T-helper 9 cell (primary cell): ENCODE measurements at places on chromosomes 16 and 17.

DNA sequence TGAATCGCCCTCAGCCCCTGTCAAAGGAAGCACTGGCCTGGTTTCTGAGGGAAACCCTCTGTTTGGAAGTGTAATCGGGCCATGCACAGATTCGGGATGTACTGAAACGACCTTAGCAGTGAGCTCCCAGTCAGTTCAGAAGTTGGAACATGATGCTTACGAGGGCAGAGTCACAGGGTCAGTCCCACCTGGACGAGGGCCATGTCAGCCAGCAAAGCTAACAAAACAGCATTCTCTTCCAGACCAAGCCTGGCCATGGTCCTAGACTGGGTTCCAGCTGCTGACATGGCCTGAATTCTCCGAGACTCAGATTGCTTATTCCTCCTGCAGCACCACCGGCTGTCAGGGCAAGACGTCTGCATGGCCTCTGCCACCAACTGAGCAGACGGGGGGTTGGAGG lies 192.2 kb upstream of the WSCD1 start:
- DNase-seq, result no peak

DNA sequence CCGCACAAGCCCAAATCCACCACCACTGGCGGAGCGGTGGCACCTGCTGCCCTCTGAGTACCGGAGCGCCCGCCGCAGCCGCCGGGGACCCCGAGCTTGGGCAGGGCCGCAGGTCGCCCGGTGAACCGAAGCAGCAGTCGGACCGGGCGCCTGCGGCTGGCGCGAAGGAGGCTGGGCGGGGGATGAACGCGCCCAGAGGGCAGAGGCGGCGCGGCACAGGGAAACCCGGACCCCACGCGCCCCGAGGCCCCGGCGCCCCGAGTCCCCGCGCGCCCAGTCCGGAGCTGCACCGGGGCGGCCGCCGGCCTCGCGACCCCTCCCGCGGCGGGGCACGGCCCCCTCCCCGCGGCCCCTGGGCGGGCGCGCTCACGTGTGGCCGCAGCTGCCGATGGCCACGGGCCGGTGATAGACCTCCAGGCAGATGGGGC lies 393 bp downstream of the RNF166 start:
- no peak for DNase-seq

GRCh38 chr17:75724016-75725003 lies 3.1 kb downstream of the ITGB4 start:
- DNase-seq, result no peak

DNA sequence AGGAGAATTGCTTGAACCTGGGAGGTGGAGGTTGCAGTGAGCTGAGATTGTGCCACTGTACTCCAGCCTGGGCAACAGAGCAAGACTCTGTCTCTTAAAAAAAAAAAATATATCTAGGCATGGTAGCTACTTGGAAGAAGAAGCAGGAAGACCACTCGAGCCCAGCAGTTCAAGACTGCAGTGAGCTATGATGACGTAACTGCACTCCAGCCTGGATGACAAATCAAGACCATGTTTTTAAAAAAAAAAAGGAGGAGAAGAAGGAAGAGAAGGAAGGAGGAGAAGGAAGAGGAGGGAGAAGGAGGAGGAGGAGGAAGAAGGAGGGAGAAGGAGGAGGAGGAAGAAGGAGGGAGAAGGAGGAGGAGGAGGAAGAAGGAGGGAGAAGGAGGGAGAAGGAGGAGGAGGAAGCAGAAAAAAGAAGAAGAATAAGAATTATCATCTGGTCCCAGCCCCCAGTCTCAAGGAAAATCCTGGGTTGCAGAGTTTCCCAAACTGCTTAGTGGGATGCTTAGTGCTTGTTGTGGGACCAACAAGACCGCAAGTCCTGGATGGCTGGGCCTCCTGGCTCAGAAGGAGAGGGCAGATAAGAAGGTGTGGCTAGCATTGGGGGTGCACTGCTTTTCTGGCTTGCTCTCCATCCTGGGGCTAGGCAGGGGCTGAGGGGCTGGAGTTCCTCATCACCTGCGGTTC lies 3.7 kb upstream of the DRC7 start:
- DNase-seq, result no peak

GRCh38 chr17:8289103-8289397 lies 580 bp downstream of the RANGRF start:
- DNase-seq, result peak; percentile 50

- no peak for DNase-seq
These were observed 85.6 kb downstream of the SOX9 start for GRCh38 chr17:72206376-72206775.

- no peak for DNase-seq
These were observed 408.7 kb upstream of the TNRC6C start for GRCh38 chr17:77549726-77550366.

DNA sequence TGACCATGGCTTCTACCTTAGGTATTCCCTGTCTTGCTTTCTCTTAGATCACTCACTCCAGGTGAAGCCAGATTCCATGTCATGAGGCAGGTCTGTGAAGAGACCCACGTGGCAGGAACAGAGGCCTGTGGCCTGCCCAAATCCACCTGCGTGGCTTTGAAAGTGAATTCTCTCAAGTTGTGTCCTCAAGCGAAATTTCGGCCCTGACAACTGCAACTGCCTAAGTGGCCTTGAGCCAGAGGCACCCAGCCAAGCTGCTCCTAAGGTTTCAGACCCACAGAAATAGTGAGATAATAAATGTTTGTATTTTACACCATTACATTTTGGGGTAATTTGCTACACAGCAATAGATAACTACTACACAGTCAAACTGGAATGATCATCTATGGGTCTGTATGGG lies 497.9 kb downstream of the XYLT1 start:
- DNase-seq, result no peak

- no peak for DNase-seq
These were observed 412.3 kb downstream of the XYLT1 start for GRCh38 chr16:17058471-17058870.

- DNase-seq, result no peak
These were observed 35.8 kb upstream of the PITPNM3 start for GRCh38 chr17:6592173-6592572.

- DNase-seq, result no peak
These were observed 9.4 kb downstream of the C17orf100 start for GRCh38 chr17:6660805-6661463.

DNA sequence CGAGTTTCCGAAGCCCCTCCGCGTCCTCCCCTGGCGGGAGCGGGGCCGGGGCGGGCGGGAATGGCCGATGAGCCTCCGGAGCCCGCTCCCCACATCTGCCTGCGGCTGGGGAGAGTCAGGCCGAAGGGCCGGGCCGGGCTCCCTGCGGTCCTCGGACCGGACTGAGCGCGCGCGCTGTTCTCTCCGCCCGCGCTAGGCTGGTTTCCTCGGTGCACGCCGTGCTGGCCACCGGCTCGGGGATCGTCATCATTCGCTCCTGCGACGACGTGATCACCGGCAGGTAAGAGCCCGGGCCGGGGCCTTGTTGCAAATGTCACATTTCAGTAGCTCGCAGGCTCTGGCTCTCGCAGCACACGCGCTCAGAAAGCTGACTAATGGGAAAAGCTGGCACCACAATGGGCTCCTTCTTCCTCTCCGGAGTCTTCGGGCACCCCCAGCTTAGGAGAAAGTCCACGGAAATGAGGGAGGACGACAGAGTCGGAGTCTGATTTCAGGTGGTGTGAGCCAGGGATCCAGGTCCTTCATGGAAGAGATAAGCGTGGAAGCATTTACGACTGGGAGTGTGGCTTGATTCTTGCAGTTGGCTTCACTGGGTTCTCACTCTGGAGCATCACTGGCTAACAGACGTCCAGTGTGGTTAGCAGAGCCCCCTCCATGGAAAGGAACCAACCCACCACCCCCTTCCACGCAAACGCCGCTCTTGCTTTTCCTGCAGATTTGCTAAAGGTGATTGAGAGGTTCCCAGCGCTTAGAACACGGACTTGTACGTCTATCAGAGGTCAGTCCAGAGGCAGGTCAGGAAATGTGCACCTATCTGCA lies 715 bp downstream of the TLCD3A start:
- DNase-seq, result no peak

DNA sequence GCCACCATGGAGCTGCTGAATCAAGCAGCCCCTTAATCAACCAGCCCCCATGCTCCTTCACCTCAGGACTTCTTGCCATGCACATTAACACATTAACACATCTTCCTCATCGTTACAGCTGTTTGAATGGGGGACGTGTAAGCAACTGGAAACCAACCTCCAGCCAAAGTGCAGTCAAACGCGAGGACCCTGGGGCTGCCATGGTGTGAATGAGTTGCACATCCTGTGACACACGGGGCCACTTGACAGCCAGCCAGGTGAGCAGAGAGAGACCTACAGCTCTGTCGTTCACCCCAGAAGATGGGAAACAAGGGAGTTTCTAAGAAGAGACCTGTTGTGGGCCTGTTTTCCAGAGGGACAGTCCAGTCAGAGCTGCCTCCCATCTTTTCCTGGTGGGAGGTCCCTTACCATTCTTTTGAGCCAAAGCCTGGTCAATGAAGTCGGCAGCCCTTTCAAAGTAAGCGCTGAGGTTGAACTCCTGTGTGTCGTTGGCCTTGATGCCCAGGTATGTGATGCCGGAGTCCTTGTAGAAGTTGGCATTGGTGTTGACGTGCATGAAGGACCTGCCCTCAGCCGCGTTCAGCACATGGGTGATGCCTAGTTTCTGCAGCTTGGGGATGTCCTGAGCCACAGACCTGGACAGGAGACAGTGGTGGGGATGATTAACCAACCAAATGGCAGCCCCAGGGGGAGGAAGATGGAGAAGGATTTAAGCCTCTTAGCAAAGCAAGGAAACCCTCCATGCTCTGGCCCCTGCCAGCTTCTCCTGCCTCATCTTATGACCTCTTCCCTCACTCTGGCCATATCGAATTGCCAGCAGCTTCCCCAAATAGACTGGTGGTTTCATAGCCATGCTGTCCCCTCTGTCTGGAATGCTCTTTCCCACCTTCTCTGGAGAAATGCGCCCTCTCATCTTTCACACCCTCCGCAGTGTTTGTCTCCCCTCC lies 4.2 kb downstream of the DUSP3 start:
- no peak for DNase-seq

DNA sequence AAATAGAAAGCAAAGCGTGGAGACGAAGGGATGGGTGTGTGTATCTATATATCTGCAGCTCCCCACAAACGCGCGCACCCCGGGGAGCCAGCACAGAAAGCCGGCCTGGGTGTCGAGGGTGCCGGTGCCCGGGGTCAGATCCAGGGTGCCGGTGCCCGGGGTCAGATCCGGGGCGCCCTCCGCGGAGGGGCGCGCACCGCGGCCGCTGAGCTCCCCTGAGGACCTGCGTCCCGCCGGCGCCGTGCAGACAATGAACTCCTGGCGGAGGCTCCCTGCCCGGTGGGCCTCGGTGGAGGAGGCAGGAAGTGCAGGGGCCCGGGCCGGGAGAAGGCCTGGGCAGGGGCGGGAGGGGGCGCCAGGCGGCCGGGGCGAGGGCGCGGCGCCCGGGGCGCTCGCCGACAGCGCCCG lies 1.1 kb downstream of the ZNF423 start:
- DNase-seq, result no peak

GRCh38 chr17:21288571-21289017 lies 4.1 kb downstream of the MAP2K3 start:
- DNase-seq, result no peak

DNA sequence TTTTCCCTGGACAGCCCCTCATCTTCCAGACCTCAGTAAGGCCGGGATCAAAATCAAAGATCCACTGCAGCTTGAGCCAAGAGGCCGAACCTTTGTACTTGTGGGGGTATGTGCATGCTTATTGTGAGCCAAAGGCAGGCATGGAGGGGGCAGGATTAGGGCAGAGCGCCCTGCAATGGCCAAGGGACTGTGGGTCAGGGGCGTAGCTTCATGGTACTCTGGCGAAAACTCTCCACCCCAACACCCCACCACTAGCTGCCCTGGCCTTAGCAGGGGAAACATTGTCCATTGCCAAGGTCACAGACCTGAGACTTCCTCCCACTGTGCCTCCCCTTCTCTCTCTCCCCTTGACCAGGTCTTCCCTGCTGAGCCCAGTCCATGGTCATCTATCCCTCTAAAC lies 90.1 kb downstream of the TMEM132E start:
- DNase-seq, result no peak

- DNase-seq, result no peak
These were observed 1.8 kb downstream of the PIK3R5 start for GRCh38 chr17:8963647-8964258.

- no peak for DNase-seq
These were observed 14.1 kb upstream of the SLC16A5 start for GRCh38 chr17:75073618-75074047.

DNA sequence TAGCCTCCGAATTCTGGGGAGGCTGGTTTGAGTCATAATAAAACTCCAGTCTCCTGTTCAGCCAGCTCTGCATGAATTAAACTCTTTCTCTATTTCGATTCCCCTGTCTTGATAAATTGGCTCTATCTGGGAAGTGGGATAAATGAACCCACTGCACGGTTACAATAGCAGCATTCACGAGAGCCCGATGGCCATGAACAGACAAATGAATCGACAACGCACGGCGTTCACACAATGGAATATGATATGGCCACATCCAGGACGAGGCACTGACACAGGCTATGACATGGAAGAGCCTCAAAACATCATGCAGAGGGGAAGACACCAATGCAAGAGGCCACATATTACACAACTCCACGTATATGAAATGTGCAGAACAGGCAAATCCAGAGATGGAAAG lies 5.6 kb upstream of the CARD14 start:
- no peak for DNase-seq

GRCh38 chr16:24427840-24428239 lies 111.5 kb upstream of the RBBP6 start:
- no peak for DNase-seq

DNA sequence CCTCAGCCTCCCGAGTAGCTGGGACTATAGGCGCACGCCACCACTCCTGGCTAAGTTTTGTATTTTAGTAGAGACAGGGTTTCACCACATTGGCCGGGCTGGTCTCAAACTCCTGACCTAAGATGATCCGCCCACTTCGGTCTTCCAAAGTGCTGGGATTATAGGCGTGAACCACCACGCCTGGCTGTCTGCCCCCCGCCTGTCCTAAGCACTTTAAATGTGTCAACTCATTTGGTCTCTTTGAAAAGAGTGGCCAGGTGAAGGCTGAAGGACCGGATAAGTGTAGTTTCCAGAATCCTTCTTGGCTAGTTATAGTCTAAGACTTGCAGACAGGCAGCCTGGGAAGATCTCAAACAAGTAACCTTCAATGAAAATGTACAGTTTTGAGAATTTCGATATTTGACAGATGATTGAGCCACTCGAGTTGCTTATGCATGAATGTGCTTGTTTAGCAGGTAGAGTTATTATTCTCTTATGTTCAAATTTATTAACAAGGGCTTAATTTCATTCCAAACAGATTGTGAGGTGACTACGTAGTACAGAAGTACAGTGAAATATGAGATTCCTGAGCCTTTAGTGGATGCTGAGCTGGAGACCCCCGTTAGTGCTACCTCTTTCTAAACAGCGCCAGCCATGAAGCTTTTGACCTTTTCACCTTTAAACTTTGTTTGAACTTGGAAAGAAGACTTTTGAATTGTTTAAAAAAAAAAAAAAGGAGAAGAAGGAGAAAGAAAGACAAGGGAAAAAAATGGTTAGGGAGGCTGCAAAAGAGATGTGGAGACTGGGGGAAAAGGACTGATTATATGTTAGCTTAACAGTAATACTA lies 164.4 kb upstream of the TBX2 start:
- no peak for DNase-seq
